Stomach (tissue), 19 donors: ENCODE measurements at places on chromosomes 5 and 9.

DNA sequence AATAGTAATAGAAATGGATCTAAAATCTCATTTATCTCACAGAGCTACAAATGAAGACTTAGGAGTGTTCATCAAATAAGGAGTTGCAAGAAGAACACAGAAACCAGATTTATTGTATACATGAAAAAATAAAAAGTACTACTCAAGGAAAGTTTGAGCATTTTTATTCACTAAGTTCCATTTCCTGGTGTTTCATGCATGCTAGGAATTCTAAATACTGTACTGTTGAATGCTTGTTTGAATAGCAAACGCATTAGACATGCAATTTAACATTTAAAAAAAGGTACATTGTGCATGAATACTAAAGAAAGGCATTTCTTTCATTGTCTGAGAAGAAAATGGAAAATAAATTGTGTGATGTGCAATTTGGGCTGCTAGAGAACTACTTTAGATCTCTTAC, 52.1 kb downstream of the C6 start:
- no peak for DNase-seq

DNA sequence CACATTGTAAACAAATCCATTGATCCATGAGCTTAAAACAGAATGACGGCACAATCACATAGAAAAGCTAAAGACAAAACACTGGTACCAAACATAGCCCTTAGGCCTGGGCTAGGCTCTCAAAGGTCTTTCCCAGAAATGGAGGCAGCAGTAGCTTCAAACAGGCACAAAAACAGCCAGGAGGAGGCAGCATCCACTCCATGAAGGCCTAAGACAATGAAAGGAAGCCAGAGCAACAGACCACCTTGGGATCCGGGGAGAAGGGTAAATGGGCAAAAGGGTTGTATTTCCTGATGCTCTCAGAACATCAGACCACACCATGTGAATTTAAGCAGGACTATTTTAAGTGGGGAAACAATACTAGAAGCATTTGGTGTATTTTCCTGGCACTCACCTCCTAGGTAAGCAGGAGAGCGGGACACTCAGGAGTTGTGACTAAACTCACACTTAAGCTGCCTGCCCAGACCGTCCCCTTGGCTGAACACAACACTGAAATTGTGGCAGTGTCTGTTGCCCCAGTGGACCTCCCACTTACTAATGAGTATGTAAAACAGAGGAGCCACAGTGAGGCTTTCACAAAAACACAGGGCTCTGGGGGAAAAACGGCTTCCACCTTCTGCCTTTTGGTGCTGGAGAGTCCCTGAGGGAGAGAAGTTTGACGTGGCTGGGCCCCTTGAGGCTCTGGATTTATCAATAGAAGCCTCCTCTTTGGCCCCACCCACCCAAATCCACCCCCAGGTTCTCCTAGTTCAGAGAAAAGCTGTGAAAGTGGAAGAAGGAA, 11.9 kb downstream of the GNPDA1 start:
- DNase-seq = peak; percentile 24

- no peak for DNase-seq
Observed at GRCh38 chr5:128799945-128800344, 165.3 kb upstream of the SLC27A6 start.

GRCh38 chr9:119838210-119838609, 469.0 kb upstream of the BRINP1 start:
- no peak for DNase-seq

DNA sequence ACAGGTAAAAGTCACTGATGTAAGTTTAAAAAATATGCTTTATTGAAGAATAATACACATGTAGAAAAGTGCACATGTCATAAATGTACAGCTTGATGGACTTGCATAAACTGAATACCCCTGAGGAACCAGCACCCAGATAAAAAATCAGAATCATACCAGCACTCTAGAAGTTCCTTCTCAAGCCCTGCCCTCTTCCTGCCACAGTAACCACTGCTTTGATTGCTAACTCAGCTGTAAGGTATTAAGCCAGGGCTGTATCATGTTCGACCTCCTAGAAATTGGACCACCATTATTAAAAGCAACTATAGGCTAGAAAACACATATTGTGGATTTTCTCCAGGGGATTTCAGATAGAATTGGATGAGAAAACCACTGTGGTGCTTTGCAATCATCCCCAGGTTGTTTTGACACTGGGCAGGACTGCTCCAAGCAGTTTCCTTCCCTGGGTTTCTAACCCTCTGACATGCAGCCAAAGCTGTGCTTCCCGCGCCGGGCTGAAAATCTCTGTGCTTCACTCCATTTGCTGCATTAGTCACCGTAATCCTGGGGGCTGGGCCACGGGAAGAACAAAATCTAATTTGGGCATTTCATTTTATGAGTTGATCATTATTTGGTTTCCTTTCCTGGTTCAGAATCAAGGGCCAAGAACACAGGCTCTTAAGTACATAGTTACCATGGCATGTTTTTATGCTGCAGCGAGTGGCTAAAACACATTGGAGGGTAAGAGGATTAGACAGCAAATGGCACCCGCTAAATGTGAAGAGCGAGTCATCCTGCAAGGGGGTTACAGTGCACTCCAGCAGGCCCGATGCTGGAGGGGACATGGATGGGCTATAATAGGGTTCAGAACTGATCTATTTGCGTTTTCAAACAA, 139.4 kb upstream of the IL12B start:
- no peak for DNase-seq

- peak; percentile 63 for DNase-seq
Observed at GRCh38 chr9:98117984-98118639, 910 bp downstream of the TRIM14 start.

GRCh38 chr5:118692811-118693342, 295.5 kb downstream of the DTWD2 start:
- DNase-seq = no peak

DNA sequence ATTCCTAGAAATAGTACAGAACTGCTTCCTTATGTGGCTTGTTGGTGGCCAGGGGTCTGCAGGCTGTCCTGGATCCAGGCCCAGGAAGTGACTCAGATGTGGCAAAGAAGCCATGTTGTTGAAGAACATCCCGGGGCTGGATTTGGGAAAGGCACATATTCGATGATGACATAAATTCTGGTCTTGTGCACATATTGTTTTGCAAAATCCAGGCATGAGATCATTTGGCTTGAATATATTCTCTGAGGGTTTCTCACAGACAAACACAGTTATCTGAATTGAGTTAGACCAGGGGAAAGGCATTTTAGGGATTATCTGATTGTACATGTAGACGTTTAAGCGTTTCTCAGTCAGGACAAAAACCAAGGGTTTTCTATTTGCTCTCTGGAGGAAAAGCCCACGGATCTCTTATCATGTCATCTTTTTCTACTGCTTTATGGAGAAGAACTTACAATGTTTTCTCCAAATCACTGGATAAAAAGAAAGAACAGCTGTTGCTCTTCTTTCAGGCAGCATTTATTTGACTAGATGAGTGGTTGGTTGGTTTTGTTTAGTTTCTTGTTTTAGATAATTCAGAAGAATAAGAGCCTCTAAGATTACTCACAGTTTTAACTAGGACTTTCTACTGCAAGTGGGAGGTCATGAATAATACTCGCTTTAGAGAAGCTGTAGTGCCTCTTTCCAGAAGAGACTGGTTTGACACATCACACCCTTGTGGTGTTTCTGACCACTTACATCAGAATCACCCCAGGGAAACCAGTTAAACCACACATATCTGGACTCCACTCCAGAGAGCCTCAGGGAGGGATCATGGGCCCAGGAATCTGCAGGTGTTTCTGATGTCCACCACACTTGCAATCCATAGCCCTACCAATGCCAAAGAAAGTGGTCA, 29.5 kb upstream of the LHFPL2 start:
- DNase-seq = peak; percentile 87

DNA sequence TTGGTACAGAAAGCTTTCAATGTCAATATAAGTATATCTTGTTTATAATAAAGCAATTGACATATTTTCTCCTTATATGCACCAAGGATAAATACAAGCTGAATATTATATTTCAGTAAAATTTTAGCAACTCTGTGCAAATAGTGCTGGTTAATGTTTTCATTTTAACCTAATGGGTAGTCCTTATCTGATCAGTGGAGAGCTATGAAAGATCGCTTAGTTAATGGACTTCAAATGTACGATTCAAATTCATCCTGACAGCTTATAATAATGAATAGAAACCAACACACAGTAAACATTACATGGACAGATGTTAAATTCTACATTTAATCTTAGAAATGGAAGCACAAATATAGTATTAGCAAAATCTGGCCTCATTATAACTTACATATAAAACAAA, 1495.2 kb upstream of the C9orf72 start:
- DNase-seq = no peak

- no peak for DNase-seq
Observed at GRCh38 chr5:77635917-77636640, 2.4 kb downstream of the OTP start.

- DNase-seq = no peak
Observed at GRCh38 chr5:61019642-61020041, 74.6 kb downstream of the NDUFAF2 start.

DNA sequence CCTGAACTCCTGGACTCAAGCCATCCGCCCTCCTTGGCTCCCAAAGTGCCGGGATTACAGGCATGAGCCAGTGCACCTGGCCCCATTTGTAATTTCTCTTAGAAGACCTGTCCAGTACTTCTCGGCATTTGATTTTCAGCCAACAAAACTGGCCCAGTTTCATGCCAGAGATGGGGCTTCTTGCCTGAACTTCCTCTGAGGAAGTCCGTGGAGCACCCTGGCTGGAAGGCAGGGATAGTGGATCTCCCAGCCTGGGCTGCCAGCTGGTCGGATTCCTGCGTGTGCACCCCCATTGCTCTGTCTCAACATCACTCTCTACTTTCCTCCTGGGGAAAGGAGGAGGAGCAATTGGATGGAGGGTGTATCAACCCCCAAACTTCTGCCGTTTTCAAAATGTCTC, 39.0 kb downstream of the FAM78A start:
- no peak for DNase-seq

DNA sequence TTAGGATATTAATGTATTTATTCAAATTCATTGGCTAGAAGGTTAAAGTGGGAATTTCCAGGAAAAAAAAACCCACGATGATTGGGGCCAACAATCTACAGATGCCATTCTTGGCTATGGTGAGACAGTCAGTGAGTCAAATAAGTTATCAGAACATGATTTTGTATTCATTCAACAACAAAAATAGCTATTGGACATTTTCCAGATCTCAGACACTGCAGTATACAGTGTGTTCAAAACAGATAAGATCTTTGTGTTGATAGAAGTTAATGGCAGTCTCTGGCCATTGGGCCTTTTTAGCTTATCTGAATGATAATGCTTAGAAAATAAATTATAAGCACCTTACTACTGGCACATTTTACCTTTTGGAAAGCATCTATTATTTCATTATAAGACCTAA, 547.7 kb downstream of the MAT2B start:
- no peak for DNase-seq

GRCh38 chr5:73447530-73448462, 781 bp downstream of the FOXD1 start:
- DNase-seq = no peak

- DNase-seq = no peak
Observed at GRCh38 chr5:15620501-15620900, 120.5 kb downstream of the FBXL7 start.

GRCh38 chr9:123314617-123315016, 41.4 kb upstream of the CRB2 start:
- DNase-seq = no peak

DNA sequence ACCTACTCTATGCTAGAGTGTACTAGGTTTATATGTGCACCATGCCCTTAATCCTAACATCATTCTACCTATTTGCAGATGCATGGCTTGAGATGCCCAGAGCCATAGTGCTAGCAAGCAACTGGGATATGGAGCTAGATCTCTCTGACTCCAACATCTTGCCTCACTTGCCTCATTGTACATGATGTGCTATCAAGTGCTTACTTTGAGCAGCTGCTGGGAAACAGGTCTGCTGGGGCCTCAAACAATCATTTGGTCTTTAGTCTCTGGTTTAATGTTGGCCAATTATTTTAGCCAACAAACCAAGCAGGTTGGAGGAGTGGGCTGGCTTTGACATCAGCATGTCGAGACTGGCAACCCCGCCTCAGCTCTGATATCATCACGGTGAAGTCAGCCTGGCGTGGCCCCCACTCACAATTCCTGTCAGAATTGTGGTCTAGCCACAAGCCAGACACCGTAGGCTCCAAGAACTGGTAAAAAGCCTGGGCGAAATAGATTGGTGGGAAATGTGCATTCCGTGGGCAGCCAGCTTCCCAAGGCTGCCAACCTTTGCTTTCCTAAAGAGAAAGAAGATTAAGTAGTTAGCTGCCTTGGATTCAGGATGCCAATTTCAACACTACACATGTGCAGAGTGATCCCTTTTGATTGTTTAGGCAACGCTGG, 21.1 kb upstream of the GAS1 start:
- no peak for DNase-seq

- no peak for DNase-seq
Observed at GRCh38 chr9:73370053-73370452, 218.4 kb downstream of the ANXA1 start.

DNA sequence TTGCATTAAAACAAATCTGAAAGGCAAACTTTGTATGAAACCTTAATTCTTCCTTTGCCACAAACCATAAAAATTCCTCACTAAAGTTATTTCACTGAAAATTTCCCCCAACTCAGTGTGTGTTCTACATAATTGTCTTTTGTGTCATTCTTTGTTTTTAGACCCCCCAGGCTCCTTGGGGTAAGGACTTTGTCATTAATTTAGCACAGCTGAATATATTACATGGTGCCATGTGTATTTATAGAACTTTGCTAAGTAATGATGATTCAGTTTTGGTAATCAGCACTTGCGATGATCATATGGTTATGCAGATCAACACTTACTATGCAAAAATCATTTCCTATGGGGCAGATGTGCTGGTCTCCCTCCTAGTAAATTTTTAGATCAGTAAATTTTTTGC, 712.1 kb upstream of the MEF2C start:
- DNase-seq = no peak

DNA sequence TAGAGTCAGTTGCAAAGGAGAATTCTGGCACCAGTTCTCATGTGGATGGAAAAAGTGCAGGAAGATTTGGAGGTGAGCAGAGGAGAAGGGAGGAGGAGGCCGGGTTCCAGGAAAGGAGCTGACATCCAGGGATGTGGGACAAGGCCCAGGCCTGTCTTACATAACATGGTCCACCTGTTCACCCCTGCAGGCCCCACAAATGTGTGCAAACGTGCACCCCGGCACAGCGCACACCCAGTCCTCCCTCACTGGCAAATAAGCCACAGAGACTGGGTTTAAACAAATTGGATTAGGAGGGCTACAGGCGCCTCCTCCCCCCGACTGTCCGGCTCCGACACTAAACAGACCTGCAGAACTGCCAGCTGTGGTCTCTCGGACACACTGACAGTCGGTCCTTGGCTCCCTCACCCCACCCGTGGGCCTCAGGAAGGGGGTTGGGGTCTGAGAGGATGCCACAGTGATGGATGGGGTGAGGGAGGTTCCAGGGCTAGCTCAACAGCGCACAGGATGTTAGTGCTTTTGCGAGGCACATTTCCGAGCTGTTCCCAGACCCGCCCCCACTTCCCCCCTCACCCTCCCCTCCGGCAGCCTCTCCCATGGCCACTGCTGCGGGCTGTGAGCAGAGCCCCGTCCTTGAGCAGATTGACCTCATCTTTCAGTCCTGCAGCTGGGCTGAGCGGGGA, 43.4 kb upstream of the IL17B start:
- DNase-seq = no peak

- DNase-seq = peak; percentile 95
Observed at GRCh38 chr9:124222918-124223720, 34.6 kb upstream of the NEK6 start.

GRCh38 chr5:158560170-158560569, 539.5 kb downstream of the EBF1 start:
- peak; percentile 63 for DNase-seq

GRCh38 chr5:86974955-86975354, 292.7 kb upstream of the RASA1 start:
- DNase-seq = peak; percentile 17

- DNase-seq = no peak
Observed at GRCh38 chr5:1278216-1278615, 16.7 kb downstream of the TERT start.
